ENCODE measurements at places on chromosomes 4 and X.

- DNase-seq: no peak
Observed at GRCh38 chr4:78343682-78344081, 207.9 kb upstream of the ANXA3 start.

DNA sequence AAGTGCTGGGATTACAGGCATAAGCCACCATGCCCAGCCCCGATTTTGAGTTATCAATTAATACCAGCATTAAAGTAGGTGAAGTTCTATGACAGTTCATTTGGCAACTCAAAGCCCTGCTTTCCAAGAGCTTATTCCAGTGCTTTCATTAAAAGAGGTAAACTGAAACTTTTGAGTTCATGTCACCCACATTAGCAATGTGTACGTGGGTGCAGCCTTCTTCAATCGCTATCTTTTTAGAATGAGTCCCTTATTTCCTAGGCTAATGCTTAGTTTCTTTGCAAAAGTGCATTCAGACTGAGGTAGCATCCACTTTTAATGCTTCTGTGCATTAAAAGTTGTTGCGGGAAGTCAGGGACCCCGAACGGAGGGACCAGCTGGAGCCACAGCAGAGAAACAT is 26.1 kb upstream of the MTNR1A start:
- no peak for DNase-seq

- no peak for DNase-seq
Observed at GRCh38 chr4:124974152-124974551, 261.6 kb upstream of the ANKRD50 start.

DNA sequence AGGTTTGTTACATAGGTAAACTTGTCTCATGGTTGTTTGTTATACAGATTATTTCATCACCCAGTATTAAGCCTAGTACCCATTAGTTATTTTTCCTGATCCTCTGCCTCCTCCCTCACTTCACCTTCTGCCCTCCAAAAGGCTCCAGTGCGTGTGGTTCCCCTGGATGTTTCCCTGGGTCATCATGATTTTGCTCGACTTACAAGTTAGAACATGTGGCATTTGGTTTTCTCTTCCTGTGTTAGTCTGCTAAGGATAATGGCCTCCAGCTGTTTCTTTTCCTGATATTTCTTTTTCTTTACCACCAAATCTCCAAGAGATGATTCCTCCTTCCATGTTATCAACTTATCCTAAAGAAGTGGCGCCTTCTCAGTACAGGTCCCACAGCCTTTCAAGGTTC is 543.1 kb upstream of the ADGRL3 start:
- DNase-seq: no peak

Data from NCI-H2029 treated with DMSO at 0.1 percent for 48 hours (cell line).